ENCODE measurements at places on chromosomes 2 and 18. TPM values are rescaled to one million over a fixed set of nuclear protein-coding genes. Genes with fewer than 3 reads are reported as not detected.

The HOXD4 gene
- total RNA-seq = 12.4 TPM

The TPO gene
- total RNA-seq = not detected

The C2orf72 gene
- 0.29 TPM for total RNA-seq

The DCDC2C gene
- not detected for total RNA-seq

The CENPA gene
- total RNA-seq = 3.6 TPM
